ENCODE measurements at places on chromosomes 6 and 20.
A peak's percentile ranks its signal among the peaks of the same experiment; 100 is the strongest.

GRCh38 chr6:129776542-129777330 is 66.8 kb upstream of the ARHGAP18 start:
- no peak for DNase-seq

GRCh38 chr20:23178806-23179205 is 92.7 kb upstream of the CD93 start:
- no peak for DNase-seq

- DNase-seq: no peak
Measured at GRCh38 chr6:87807475-87807874, 105.4 kb upstream of the AKIRIN2 start.

DNA sequence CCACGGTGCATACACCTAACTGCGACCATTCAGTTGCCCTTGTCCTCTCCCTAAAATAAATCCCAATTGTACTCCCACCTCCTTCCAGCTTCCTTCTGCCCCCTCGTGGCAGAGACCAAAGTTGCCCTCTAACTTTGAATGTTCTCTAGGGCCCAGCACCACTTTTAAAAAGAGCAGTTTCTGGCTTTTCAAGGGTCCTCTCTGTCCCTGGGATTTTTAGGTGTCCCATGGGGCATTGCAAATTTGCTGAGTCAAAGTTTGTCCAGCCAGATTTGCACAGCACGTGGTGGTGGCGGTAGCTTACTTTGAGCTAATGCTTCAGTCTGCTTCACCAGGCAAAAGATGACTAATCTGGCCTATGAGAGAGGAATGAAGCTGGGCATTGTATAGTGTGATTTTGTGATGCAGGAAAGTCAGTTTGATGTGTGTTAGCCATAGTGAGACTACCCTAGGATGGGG is 100.2 kb downstream of the PERP start:
- DNase-seq: peak; percentile 65

DNA sequence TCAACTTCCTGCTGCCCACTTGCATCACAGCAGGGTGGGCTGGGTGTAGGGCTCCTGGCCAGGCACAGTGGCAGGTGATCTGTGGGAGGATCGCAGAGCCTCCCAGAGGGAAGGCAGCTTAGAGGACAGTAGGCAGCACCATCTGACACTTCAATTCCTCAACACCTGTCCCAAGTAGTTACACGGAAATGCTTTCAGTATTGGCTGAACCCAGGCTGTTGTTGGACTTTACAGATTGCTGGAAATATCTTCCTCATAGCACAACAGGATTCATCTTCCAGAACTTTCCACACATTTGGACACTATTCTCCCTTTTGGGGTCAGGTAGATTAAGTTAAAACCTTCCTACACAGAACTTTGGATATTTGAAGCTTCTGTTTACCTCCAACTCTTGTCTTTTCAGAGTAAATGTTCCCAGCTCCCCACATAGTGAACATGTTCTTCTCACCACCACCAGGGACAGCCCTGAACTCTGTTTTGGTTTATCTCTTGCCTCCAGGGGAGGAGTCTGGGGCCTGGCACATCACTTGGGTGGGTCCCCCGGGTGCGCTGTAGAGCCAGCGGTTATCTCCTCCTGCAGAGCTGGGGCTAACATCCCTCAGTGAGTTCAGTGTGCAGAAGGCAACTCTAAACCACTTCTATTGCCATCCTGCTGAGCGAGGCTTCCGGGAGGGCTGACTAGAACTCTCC is 3.5 kb upstream of the SLC22A2 start:
- DNase-seq: peak; percentile 71

GRCh38 chr6:155143029-155143577 is 120.7 kb upstream of the CLDN20 start:
- no peak for DNase-seq

DNA sequence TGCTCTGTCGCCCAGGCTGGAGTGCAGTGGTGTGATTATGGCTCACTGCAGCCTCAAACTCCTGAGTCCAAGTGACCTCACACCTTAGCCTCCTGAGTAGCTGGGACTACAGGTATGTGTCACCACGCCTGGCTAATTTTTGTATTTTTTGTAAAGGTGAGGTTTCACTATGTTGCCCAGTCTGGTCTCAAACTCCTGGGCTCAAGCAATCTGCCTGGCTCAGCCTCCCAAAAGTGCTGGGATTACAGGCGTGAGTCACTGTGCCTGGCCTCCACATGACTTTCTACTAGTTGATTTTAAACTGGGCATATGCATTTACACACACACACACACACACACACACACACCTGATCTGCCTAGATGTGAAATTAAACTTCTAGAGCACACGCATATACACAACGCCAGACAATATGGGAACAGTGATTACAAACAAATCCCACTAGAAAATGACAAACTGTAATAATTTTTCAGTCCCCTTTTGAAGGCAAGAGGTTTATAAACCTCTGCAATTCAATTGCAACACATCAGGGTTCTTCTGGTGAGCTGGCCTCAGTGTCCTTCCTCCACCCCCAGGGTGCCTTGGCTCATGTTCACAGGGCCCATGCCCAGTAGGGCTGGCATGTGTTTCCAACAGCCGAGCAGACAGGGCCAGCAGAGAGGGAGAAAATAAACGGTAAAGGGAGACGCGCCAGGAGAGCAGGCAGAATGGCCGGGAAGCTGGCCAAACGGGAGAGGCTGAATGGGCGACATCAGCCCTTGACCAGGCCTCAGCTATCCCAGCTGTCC is 31.2 kb downstream of the PARD6B start:
- no peak for DNase-seq

GRCh38 chr6:36662827-36663256 is 15.7 kb upstream of the CDKN1A start:
- DNase-seq: no peak

GRCh38 chr6:168166627-168167026 is 87.6 kb upstream of the FRMD1 start:
- no peak for DNase-seq

- DNase-seq: no peak
Measured at GRCh38 chr20:37890643-37891042, 12.3 kb upstream of the VSTM2L start.

DNA sequence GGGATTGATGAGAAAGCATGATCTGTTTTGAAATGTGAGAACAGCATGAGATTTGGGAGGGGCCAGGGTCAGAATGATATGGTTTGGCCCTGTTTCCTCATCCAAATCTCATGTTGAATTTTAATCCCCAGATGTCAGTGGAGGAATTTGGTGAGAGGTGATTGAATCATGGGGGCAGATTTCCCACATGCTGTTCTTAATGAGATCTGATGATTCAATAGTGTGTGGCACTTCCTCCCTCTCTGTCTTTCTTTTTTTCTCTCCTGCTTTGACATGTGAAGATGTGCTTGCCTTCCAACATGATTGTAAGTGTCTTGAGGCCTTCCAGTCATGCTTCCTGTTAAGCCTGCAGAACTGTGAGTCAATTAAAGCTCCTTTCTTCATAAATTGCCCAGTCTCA is 1060.3 kb upstream of the CITED2 start:
- no peak for DNase-seq

GRCh38 chr20:38970302-38970701 is 8.2 kb downstream of the DHX35 start:
- no peak for DNase-seq

DNA sequence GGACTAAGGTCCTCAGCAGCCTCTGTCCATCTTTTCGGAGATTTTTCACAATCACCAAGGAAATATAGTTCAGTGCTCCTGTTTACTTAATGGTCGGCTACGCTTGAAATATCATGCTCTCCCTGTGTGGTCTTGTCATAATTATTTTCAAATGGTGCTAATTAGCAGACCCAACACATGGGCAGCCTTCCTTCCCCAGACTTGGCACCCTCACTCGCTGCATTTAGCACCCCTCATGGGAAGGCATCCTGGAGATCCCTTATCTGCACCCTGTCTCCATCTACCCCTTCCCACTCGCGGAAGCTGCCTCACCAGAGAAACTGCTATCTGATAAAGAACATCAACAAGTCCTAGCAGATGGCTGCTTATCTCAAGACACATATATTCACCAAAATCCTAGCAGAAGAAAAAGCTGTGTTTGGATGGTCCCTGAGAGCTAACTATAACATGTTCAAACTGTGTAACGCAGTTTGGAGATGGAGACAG is 131.0 kb upstream of the ESR1 start:
- DNase-seq: no peak

- DNase-seq: no peak
Measured at GRCh38 chr6:90464507-90464906, 122.4 kb downstream of the MAP3K7 start.

DNA sequence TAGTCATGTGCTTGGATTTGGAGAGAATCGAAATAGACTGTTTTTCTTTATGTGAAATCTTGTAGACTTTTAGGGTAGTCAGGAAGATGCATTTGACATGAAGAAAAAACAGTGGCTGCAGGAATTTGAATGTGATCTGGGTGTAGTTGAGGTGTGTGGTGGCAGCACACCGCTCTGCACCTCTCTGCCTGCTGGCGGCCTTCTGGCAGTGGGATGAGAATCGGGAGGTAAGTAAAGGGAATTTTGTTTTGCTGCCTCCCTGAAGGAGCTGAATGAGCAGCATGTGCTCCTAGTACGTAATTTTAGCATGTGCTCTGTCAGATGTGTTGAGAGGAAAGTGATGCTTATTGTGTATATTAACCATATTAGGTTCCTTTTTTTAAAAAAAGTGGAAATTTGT is 3.2 kb downstream of the TPD52L2 start:
- no peak for DNase-seq

- DNase-seq: no peak
Measured at GRCh38 chr20:54340667-54341081, 132.8 kb downstream of the PFDN4 start.

GRCh38 chr6:5992551-5993225 is 14.0 kb downstream of the NRN1 start:
- DNase-seq: no peak

GRCh38 chr6:121465101-121465500 is 29.7 kb downstream of the GJA1 start:
- peak; percentile 14 for DNase-seq

DNA sequence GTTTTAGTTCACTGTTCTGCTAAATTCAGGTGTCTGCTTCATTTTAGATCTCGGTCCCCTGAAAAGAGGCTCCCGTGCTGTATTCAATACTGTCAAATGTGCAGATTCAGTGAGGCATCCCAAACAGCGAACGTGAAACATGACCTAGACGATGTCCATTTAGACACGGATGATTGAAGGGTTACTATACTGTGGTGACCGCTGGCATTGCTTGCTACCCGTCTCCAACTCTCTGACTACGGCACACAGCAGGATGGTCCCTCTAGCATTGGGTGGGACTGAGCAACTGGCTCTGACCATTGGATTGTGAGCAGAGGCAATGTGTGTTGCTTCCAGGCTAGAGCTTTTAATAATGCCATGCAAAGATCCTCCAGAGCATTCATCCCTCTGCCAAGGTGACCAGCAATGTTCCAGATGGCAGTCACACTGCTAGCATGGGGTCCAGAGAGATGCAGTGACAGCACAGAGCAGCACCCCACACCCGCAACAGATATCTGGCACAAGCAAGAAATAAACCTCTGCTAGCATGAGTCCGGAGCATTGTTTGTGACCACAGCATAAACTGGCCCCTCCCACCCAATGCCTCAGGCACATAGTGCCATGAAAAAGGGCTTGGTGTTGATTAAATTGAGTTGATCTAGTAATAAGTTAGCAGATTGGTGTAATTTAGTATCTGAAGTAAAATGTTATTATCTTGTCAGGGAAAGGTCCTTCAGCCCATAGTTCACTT is 9.0 kb downstream of the METTL24 start:
- no peak for DNase-seq

DNA sequence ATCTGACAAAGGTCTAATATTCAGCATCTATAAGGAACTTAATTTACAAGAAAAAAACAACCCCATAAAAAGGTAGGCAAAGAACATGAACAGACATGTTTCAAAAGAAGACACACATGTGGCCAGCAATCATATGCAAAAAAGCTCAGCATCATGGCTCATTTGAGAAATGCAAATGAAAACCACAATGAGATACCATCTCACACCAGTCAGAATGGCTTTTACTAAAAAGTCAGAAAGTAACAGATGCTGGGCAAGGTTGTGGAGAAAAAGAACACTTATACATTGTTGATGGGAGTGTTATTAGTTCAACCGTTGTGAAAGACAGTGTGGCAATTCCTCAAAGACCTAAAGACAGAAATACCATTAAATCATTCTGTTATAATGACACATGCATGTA is 289.9 kb upstream of the MMS22L start:
- no peak for DNase-seq

GRCh38 chr20:58986968-58987517 is 6.0 kb downstream of the NELFCD start:
- no peak for DNase-seq

DNA sequence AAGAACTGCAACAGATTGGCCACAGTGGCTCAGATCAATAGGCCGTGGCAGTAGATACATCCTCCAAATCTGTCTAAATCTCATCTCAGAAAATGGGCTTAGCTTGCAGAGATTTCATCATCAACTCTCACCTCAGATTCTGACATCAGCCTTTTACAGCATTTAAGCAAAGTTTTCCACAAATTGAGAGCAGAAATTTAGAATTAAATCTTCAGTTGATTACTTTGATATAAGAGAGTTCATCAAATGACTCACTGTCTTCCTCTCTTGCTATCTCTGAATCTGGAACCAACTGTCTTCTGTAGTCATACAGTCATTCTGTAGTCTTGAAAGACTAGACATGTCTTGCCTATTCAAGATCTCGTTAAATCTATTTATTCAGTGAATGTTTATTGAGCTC is 45.2 kb upstream of the CTAGE9 start:
- no peak for DNase-seq

DNA sequence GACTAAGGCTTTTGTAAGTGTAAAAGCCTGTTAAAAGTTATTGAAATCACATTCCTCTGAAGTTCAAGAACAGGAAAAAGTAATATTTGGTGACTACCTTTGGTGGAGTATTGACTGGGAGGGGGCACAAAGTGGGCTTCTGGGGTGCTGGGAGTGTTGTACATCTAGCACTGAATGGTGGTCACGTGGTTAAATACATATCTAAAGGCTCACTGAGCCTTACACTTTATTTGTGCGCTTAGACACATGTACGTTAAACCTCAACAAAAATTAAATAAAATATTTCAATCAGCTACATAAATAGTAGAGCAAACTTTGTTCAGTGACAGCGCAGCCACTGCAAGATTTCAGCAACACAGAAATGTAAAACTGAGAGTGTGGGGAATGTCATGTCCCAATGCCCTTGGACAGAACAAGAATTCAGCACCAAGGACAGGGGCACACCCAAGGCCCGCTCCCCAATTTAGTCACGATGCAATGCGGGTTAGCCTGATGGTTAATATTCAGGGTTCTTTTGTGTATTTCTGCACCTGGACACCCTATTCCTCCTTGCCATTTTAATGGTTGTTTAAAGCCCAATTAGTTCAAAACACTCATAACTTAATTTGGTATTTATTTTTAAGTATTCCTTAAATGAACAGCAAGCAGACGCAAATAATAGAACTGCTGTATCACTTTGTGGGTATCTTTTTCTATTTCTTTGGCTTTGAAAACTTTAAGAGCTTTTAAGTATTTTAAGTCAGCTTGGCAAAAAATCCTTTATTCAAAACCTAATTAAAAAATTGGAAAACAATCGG is 37.4 kb downstream of the ANGPT4 start:
- DNase-seq: peak; percentile 63

All from HuH-7 (cell line).